Sigmoid colon (tissue), 7 donors: ENCODE measurements at places on chromosomes 12 and 14.

DNA sequence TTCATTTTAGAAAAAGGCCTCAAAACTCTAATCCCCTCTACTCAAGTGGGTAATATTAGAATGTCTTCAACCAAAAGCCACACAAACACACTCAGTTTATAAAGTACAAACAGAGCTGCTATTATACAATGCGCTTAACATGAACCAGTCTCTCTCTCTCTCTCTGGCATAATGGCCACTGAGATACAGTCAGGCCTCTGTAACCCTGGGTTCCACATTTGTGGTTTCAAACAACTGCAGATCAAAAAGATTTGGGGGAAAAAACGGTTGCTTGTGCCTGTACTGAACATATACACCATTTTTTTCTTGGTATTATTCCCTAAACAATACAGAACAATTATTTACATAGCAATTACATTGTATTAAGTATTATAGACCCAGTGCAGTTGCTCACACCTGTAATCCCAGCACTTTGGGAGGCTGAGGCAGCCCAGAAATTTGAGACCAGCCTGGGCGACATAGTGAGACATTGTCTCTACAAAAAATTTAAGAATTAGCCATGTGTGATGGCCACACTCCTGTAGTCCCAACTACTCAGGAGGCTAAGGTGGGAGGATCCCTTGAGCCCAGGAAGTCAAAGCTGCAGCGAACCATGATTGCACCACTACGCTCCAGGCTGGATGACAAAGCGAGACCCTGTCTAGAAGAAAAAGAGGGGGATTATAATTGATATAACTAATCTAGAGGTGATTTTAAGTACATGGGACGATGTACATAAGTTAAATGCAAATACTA lies 5.6 kb downstream of the SLC11A2 start:
- DNase-seq = no peak

GRCh38 chr14:36905272-36905888 lies 243.7 kb downstream of the PAX9 start:
- no peak for DNase-seq

DNA sequence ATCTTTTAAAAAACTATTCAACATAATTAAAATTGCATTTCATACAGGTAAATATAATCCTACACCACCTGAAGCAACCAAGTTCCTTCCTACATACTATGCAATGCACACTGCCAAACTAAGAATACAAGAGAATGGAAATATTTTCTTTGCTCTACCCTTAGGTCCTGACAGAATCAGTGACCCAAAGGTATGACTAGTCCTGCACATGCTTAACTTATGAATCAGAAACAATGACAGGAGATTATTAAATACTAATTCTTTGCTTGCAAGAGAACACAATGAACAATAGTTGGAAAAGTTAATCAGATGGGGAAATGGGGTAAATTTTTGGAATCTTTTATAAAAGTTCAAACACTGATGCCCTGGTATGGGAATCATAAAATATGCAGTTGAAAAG lies 220.1 kb downstream of the SOX5 start:
- DNase-seq = no peak

DNA sequence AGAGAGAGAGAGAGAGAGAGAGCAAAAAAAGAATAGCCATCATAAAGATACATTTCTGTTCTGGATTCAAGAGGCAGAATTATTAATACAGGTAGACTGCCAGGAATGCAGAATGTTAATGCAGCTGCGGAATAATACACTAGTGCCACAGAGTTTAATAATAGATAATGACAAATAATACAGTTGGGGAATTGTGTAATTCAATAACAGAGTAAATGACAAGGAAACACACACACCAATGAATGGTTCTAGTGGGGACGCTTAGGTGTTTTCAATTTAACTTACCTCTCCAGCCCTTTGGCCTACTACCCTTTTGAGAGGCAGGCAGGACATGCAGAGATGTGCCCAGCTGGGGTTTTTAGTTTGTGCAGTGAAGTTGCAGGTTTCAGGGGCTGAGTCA lies 313.9 kb downstream of the NRXN3 start:
- DNase-seq = no peak

DNA sequence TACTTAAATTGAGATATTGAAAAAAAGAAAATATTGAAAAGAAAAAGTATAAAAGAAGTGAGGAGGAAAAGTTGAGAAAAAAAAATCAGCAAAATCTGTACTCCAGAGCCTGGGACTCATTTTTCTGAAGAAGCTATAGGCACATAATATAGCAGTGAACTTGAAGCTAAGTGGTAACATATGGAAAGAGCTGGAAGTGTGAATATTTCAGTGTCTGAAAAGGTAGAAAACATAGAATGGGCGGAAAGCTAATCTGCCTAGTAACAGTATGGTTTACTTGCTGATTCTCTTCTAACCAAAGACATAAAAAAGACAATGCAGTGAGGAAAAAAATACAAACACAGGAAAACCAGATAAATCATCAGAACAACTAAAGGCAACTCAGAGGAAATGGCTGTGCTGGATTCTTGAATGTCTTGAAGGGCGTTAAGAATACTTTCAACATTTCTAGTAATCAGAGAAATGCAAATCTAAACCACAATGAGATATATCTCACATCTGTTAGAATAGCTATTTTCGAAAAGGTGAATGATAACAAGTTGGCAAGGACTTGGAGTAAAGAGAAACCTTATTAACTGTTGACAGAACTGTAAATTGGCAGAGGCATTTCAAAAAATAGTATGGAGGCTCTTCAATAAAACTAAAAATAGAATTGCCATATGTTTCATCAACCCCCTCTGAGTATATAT lies 784.6 kb downstream of the LRFN5 start:
- no peak for DNase-seq

GRCh38 chr12:30422844-30423243 lies 272.8 kb downstream of the IPO8 start:
- DNase-seq = no peak

GRCh38 chr14:104214431-104215218 lies 76.2 kb downstream of the KIF26A start:
- DNase-seq = no peak

GRCh38 chr14:20455355-20456300 lies 602 bp downstream of the APEX1 start:
- peak; percentile 74 for DNase-seq

- DNase-seq = no peak
Observed at GRCh38 chr14:91352728-91353692, 64.6 kb downstream of the CCDC88C start.

DNA sequence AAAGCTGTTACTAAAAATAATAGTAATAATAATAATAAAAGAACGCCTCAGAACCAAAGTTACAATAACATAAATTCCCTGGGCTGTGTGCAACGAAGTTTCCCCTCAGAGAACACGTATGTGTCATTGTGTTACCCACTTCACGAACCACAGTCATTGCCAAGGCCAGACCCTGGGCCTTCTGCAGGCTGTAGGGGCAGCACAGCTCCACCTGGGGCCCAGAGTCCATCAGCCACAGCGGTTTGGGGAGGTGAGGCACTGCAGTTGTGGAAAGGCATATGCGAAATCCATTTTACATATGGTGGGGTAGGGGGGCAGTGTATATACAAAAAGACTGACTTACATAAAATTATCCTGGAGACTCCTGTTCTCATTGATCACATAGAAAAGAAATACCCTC lies 56.1 kb downstream of the ESR2 start:
- DNase-seq = no peak

GRCh38 chr14:22452330-22452729 lies 136.7 kb downstream of the DAD1 start:
- no peak for DNase-seq

GRCh38 chr12:25794571-25794970 lies 163.9 kb upstream of the RASSF8 start:
- no peak for DNase-seq

DNA sequence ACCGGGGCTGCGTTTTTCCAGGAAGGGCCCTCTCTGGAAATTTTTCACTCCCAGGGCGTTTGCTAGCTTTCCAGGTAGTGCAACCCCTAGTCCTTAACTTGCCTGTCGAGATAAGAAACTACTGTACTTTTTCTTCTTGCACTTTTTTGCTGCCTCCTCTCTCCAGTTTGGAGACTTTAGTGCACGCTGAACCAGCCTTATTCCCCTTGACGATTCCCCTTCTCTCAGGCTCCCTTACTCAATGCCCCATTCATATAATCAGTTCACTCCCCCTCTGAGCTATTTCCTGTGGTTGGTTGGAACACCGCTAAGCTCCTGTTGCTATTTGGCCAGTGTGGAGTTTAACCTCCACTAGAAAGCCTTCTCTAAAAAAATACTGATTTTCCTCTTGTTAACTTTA lies 682 bp downstream of the CREBL2 start:
- DNase-seq = no peak

DNA sequence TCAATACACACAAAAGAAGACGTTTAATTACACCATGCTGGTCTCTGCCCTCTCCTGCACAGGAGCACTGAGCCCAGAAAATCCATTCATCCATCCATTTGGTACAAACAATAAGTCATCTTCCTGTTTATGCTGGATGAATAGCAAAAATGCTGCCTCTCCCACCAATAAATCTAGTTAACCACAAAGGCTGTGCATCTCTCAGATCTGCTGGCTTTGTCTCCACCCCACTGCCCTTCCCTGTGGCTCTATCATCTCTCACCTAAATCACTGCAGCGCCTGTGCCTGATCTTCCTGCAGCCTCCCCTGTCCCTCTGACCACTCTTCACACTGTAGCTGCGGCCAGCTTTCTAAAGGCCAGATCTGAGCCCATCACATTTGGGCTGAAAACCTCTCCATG lies 72.9 kb upstream of the DDX11 start:
- DNase-seq = no peak

DNA sequence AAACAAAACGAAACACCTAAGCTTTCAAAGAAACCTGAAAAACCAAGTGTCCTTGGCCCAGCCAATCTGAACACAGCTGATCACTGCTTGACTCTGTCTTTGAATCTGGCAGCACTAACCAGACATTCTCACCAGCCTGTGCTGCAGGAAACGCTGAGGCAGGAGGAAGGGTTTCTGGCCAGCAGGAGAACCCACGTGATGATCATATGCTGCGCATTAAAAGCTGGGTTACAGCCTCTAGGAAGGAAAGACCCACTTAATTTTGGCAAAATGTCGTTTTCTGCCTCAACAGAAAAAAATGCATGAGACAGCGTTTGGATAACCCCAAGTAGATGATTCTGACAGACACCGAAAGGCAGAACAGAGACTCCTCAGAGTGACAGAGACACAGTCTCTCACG lies 9.8 kb downstream of the APPL2 start:
- peak; percentile 84 for DNase-seq

- DNase-seq = no peak
Observed at GRCh38 chr12:76470028-76470939, 89.3 kb downstream of the OSBPL8 start.

DNA sequence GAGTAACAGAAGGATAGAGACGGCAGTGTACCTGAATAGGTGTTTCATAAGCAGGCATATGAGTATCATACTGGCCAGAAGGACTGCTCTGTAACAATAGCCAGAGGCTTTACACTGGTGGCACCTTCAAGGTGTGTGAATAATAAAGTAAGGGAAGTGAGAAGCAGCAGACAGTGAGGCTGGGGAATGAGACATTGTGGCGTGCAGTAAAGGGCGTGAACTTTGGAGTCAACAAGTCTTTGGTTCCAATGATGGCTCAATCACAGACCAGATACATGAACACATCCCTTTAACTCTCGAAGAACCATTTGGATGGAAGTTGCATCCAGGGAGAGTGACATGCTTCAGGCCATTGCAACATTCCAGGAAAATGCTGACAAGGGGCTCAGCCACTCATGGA lies 32.0 kb upstream of the CCND2 start:
- no peak for DNase-seq

- DNase-seq = no peak
Observed at GRCh38 chr12:3520168-3520567, 29.2 kb downstream of the PRMT8 start.
